Heart left ventricle (tissue), 16 donors: ENCODE measurements at places on chromosomes 7 and 10. TPM values are rescaled to one million over a fixed set of nuclear protein-coding genes. Genes with fewer than 3 reads are reported as not detected.

Gene PNLIPRP1
- 0.81 TPM for total RNA-seq

Gene HOXA9
- total RNA-seq: not detected

Gene RAB19
- total RNA-seq: not detected

Gene PDIA4
- 38.2 TPM for total RNA-seq

Gene HYAL4
- 0.36 TPM for total RNA-seq

Gene ANXA8L1
- total RNA-seq: not detected

Gene PODXL
- total RNA-seq: 71.8 TPM

Gene SPAM1
- 0.38 TPM for total RNA-seq

Gene STEAP4
- 26.8 TPM for total RNA-seq

Gene INMT
- total RNA-seq: 11.7 TPM

Gene GHRHR
- not detected for total RNA-seq

Gene LIPK
- total RNA-seq: not detected

Gene PIK3AP1
- 3.8 TPM for total RNA-seq

Gene ASZ1
- total RNA-seq: not detected

Gene HILPDA
- total RNA-seq: 6.1 TPM

- no peak for DNase-seq
Observed at GRCh38 chr7:137488038-137488437, 144.5 kb upstream of the PTN start.

- DNase-seq: no peak
Observed at GRCh38 chr10:127415901-127416581, 133.1 kb upstream of the NPS start.

- no peak for DNase-seq
Observed at GRCh38 chr10:126015413-126015812, 119.0 kb downstream of the FANK1 start.

GRCh38 chr7:55205124-55205955 is 159.8 kb upstream of the LANCL2 start:
- DNase-seq: no peak

GRCh38 chr10:110901954-110902819 is 16.8 kb downstream of the BBIP1 start:
- DNase-seq: no peak

DNA sequence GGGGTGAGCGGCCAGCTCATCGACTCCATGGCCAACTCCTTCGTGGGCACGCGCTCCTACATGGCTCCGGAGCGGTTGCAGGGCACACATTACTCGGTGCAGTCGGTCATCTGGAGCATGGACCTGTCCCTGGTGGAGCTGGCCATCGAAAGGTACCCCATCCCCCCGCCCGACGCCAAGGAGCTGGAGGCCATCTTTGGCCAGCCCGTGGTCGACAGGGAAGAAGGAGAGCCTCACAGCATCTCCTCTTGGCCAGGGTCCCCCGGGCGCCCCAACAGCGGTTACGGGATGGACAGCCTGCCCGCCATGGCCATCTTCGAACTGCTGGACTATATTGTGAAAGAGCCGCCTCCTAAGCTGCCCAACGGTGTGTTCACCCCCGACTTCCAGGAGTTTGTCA is 17.4 kb upstream of the TSPAN33 start:
- no peak for DNase-seq

- DNase-seq: peak; percentile 88
Observed at GRCh38 chr7:143263266-143264195, at the start of gene GSTK1. Gene GSTK1, plus strand, starts transcription at chr7:143263441. Its CDS starts 73 bp downstream, at chr7:143263514.

- DNase-seq: no peak
Observed at GRCh38 chr7:70920876-70921275, 211.1 kb upstream of the GALNT17 start.

DNA sequence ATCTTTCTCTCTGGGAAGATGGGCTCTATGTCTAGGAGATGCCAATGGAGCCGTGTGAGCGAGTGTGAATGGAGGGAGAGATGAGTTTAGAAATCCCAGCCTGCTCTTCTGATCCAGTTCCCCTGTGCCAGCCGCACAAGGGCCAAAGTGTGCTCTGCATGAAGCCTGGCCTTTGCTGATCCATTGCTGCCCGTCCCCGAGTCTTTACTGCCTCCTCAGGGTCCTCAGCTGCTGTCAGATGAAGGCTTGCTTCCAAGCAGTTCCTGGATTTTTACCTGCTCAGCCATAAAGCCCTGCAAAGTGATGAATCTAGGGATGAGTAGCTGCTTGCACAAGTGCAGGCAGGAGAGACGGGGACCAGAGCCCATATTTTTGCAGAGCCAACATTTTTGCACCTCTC is 115.9 kb downstream of the ZMIZ1 start:
- no peak for DNase-seq

DNA sequence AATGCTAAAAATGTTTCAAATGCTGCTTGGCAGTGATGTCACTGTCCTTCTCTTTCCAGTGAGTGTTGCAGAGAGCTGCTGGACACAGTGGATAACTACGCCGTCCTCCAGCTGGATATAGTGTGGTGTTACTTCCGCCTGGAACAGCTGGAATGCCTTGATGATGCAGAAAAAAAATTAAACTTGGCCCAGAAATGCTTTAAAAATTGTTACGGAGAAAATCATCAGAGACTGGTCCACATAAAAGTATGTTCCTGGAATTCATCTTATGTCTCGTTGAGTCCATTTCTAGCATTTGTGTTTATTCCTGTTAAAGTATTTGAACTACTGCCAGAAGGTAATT is 25.2 kb downstream of the NUB1 start:
- DNase-seq: no peak

- DNase-seq: no peak
Observed at GRCh38 chr10:126654579-126654978, 15.9 kb downstream of the C10orf90 start.

- no peak for DNase-seq
Observed at GRCh38 chr7:125814100-125814499, 884.5 kb upstream of the POT1 start.

DNA sequence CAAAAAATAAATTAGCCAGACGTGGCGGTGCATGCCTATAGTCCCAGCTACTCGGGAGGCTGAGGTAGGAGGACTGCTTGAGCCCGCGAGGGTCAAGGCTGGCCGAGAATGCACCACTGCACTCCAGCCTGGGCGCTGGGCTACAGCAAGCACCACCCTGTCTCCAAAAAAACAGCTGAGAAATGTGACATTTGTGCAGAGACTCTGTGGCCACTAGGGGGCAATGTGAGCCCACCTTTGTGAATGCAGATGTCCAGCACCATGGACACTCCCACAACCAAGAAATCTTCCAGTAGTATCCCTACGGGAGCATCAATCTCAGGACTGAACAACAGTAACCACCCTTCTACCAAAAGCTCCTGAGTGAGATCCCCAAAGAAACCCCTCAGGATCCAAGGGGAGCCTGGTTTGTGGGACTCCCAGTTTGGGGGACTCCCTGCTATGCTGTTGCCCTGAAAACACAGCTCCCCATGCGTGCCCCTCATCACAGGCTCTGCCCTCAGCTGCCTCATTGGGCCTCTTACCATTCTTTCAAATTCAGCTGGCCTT is 6.2 kb upstream of the AHCYL2 start:
- DNase-seq: peak; percentile 84

DNA sequence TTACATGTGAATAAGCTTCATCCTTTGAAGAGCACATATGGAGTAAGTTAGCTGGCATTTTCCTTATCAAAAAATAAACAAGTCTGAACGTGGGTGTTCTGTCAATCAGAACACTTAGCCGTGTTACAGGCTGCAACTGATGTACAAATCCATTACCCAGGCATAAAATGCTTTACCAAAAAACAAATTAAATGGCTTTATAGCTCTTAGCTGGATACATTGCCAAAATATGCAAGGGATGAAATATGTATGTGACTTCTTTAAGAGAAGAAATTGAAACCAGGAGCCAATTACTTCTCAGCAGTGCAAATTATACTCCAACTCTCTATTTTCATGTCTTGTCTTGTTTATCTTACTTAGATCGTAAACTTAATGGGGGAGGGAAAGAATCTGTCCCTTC is 214.8 kb downstream of the DGKB start:
- no peak for DNase-seq

GRCh38 chr7:131896165-131896863 is 339.9 kb upstream of the PODXL start:
- no peak for DNase-seq

- DNase-seq: no peak
Observed at GRCh38 chr7:142307246-142307900, 49.5 kb upstream of the PRSS58 start.

DNA sequence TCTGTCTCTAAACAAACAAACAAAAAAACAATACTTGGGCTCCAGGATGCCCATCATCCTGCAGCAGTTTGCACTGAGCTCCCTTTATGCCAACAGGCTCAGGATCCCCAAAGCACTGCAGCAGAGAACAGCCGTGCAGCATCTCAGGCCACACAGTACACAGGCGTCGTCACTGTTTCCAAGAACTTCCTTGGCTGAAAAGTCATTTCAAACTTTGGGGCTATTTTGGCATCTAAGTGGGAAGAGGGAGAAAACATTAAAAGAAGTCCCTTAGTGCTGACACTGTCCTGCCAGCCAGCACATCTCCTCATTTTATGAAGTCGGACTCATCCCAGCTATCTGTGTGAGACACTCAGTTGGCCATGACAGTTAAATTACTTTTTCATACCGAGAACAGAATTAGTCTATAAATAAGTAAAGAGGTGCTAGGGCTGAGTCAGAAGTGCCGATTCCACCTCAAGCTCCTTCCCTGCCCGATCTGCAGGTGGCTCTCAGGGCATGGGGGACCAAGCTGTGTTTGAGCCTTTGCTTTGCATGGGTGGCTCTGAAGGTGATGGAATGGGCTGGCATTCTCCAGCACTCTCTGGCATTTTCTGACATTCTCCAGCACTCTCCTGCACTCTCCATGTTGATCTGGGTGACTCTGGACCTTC is 68.5 kb downstream of the PTPRN2 start:
- no peak for DNase-seq

DNA sequence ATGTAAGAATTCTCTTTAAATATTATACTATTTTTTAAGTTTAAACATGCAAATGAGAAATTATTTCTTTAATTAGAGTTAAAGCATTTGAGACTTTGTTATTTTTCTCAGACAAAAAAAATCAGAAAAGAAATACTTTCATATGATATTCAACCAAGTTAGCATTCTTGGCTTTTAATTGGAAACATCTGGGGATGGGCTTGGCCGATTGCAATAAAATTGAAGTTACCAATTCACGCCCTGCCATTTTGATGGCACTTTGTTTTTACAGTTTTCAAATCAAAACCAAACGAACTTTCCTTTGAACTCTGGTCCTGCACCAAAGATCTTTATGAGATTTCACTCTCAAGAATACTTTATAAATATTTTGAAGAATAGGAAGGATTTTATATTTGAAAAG is 127.7 kb downstream of the ATE1 start:
- no peak for DNase-seq

- DNase-seq: no peak
Observed at GRCh38 chr10:83937826-83938225, 201.5 kb upstream of the GHITM start.

- peak; percentile 90 for DNase-seq
Observed at GRCh38 chr10:126041804-126042231, 145.5 kb downstream of the FANK1 start.

GRCh38 chr7:107069457-107069856 is 25.0 kb downstream of the PRKAR2B start:
- DNase-seq: no peak

DNA sequence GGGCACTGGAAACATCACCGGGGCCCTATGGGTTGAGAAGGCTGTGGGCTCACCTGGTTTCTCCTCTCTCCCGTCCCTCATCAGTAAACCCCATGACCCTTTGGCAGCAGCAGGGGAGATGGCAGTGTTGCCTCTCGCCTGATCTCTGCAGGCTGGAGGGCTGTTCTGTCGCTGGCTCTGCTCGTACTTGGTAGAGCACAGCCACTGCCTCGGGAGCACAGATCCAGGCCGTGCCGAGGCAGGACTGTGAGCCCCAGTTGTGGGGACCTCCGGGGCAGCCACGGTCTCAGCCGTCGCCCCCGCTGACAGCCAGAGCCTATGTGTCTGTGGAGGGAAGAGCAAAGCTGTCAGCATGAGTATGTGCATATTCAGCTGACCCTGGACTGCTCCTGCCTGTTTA is 94.9 kb downstream of the PTPRE start:
- no peak for DNase-seq

DNA sequence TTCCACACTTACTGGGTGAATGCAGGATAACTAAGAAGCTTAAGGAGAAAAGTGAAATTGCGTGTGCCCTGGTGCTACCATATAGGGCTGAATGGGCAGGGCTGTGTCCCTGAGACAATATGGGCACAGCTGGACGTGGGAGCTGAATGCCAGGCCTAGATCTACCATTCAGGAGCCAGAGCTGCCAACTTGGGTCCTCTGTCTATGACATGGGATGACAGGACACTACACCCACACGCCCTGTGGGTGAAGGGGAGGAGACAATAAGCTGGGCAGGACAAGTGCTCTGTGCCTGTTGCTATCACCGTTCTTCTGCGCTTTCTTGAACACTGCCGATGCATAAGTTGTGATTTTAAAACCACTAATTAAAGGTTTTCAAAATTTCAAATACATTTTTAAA is 293.9 kb downstream of the TNS3 start:
- DNase-seq: no peak

DNA sequence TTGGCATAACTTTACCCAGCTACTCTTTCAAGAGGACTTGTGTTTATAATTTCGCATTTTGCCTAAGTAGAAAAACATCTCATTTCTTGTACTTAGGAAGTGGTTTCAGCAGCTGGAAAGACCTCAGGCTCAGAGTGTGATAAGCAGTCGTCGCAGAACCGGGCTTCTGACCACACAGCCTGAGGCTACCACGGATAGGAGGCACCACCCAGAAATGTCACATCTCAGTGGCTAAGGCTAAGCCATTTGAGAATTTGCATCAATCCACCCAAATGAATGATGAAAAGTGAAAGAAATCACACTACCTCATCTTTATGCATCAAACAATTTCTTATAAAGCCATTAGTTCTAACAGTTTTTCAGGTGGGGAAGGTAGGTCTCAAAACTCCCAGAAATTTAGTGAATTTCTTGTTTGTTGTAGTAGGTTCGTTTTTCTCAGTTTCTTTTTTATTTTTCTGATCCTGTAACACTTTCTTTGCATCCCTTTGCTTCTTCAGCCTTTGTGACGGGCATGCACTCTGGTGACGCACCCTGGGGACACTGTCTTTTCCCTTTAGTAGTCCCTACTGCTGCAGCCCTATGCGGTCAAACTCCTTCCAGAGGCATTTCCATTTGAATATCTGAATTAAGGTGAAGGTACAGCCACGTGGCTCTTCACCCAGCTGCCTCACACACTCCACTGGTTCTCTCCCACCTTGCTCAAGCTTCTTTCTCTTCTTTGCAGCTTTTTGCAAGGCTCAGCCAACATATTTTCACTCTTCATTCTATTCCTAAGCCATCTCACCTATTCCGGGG is 68.5 kb downstream of the MAP3K8 start:
- DNase-seq: no peak

DNA sequence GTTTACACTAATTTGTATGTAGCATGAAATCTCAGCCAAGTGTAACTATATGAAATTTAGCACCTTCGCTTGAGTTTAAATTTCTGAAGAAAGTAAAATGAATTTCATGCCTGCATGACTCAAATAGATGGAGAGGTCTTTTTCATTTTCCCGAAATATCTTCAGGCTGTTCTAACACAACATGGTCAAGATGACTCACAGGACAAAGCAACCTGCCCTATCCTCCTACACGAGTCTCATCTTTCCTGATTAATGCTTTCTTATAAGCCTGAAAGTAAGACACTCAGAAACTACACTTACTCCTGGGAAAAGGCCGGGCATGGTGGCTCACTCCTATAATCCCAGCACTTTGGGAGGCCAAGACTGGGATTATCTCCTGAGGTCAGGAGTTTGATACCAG is 41.2 kb downstream of the CH25H start:
- no peak for DNase-seq

- no peak for DNase-seq
Observed at GRCh38 chr7:134693256-134693655, 46.6 kb downstream of the BPGM start.

- DNase-seq: no peak
Observed at GRCh38 chr7:89283302-89283701, 487.8 kb upstream of the TEX47 start.

- DNase-seq: no peak
Observed at GRCh38 chr10:13390604-13391522, 42.8 kb upstream of the SEPHS1 start.
